ENCODE measurements at places on chromosomes 7 and 10.

DNA sequence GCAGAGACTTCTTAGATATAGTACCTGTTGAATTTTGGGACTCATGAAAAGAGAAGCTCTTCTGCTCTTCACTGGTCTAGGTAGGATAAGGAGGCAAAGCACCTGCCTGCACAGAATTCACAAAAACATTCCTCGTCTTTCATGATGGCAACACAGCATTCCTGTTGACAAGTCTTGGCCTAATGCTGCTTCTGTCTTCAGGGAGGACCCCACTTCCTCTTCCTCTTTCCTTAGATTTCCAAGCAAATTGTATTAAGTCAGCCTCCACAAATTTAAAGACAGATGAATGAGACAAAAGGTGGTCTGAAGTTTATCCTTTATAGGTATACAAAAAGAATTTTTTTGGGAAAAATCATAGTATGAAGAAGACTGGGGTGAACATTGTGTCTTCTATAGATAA, 64.9 kb downstream of the DNAJB9 start:
- DNase-seq = no peak

DNA sequence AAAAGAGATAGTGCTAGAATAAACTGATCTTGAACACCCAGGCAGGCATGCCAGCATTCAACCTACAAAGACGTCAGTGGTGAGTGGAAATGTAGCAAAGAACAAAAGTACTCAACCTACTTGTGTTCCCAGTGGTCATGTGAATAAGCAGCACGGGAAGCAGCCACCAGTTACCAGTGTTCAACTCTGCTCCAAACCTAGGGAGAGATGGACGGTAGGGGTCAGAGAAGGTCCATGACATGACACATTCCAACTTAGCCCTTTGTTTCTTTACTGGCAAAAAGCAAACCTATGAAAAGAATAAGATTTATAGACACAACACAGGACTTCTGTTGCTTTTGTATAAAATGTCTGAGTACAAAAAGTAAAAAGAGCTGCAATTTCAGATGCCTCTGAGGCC, 511.4 kb downstream of the XPNPEP1 start:
- DNase-seq = no peak

- DNase-seq = no peak
Measured at GRCh38 chr10:75136346-75136745, 24.9 kb downstream of the SAMD8 start.

GRCh38 chr7:138608275-138608674, 92.9 kb downstream of the SVOPL start:
- DNase-seq = no peak

GRCh38 chr10:26879744-26880143, 19.0 kb upstream of the ABI1 start:
- DNase-seq = no peak

DNA sequence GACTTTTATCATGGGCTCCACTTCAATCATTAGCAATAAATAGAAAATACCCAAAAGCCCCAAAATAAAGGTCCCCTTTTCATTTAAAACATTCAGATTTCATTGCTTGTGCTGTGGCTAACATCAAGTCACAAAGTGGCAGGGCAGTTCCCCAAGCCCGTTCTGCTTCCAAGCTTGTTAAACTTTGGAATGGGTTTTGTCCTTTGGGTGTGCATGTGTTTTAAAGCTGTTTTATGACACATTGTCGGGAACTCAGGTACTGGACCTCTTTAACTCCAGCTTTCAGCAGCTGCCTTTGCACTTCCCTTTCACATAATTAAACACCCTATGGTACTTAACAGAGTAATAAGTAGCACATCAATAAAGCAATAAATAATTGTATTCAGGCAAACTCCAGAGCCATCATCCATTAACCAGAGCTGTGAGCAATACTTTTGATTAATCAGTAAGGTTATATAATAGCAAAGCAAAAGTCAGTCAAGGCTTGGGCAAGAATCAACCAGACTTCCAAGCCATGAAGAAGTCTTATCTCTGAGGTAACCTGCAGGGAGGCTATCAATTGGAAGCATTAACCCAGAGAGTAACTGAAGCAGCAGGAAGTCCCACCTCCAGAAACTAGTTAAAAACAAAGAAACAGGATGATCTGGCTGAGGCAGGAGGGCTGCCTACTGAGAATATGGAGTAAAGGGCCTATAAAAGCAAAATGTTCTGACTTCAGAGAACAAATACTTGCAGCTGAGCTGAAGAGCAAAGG, 56.1 kb upstream of the ARID5B start:
- no peak for DNase-seq

- DNase-seq = no peak
Measured at GRCh38 chr10:111548084-111548726, 471.4 kb downstream of the ADRA2A start.

All from iPS DF 6.9 (cell line).